ENCODE measurements at places on chromosomes 11 and 22. TPM values are rescaled to one million over a fixed set of nuclear protein-coding genes. Genes with fewer than 3 reads are reported as not detected.

DNA sequence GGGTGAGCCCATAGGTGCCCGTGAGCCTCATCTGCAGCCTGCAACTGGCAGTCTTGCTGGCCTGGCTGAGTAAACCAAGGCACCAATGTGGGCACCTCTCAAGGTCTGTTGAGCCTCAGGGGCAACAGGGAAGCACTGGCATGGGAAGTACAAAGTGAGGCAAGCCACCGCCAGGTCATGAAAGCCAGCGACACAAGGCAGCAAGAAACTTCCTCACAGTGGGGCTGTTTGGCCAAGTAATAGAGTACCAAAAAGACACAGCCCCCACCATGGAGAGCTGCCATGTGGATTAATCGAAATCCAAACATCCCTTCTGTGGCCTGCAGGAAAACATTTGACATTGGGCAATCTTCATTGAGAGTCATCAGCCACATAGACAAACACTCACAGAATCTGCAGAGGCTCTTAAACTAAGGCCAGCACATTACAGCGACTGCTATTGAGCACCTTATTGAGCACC is 43.6 kb upstream of the FIBIN start:
- DNase-seq: peak; percentile 57

- no peak for DNase-seq
Measured at GRCh38 chr11:14052198-14052597, 89.7 kb downstream of the SPON1 start.

DNA sequence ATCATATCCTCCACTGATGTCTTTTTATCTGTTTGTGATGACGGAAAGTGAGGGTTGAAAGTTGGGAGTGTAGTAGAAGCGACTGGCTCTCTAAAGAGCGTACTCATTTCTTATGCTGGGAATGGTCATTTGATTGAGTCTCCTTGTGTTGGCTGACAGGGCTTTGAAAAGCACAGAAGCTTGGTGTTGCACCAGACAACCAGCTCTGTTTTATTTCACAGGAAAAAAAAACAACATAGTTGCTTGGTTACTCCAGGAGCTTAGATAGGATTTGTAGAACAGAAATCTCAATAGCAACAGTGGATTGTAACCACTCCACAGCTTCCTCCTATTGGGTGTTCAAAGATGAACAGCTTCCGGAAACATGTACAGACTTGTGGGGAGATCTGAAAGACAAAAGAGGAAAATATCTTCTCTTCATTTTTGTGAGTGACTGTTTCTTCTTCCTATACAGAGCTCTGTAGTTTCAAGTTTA is 2.7 kb downstream of the RBM14 start:
- DNase-seq: no peak

DNA sequence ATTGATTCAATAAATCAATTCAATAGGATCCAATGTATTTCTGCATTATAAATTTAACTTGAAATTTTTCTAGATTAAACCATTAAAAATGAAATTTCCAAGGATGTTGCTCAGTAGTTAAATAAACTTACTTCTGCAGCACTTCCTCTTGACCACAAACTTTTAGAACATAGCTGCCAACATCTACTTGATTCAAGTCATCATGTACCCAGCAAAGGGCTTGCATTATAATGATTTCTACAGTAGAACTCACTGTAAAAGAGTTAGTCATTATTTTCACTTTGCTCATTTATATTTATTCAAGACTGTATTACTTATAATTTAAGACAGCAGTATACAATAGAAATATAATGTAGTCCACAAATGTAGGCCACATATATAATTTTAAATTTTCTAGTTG is 59.2 kb downstream of the PIK3C2A start:
- no peak for DNase-seq

- no peak for DNase-seq
Measured at GRCh38 chr11:118652681-118653181, 26.7 kb downstream of the TREH start.

DNA sequence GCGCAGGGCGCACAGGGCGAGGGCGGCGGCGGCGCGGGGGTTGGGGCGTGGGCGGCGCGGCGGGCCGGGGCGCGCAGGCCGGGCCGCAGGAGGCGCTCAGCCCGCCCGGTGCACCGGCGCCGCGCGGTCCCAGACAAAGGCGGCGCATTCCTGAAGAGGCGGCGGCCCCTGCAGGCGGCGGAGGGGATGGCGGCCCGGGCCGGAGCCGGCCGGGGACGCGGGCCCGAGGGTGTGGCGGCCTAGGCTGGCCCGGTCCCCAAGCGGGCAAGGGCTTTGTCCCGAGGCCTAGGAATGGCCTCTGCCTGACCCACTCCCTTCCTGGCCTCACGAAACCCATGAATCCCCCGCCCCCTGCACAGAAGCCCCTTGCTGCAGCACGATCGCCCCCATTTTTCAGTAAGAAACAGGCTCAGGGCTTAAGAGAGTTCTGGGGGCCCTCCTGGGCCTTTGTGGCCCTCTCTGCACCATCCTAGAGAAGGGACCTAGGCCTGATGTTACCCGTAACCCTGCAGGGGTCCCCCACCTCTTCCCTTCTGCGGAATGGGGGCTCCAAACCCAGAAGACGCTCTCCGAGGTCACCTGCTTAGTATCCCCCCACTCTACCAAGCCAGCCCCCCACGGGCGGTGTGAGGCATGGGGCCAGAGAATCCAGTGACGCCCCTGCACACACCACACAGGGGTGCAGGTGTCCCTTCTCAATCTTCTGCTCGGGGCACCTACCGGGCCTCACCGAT is at the start of gene RTN4R:
Gene RTN4R, minus strand, starts transcription at position 40 of the 734 bp plus-strand sequence. CDS start 226 bp downstream, outside the sequence.
- DNase-seq: peak; percentile 85

- peak; percentile 56 for DNase-seq
Measured at GRCh38 chr22:49014227-49015201, 813.2 kb downstream of the BRD1 start.

DNA sequence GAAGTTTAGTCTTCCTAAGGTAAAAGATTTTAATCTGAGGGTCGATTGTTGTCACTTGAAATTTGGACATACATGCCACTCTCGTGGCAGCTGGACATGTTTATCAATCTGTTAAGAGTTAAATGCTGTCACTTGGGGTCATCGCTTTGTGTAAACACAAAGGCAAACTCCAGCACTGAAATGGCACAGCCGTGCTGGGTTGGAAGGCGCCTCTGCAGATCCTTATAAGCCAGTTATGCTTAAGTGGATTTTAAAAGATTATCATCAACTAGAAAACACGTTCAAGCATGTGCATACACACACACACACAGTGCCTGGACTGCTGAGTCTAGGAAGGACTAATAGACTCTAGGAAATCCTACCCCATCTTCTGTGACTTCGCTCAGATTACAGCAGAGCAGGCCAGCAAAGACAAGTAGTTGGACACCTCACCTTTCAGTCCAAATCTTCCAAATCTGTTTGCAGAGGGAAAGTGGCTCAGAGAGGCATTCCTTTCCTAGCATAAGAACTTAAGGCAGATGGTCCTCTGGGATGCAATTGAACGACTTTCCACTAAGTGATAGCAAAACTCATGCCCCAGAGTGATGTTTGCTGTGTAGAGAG is 83.7 kb downstream of the CACNG2 start:
- DNase-seq: no peak

Gene MRGPRE
- not detected for total RNA-seq

Gene NECTIN1
- total RNA-seq: 10.4 TPM

GRCh38 chr22:45769569-45770210 is 98.1 kb downstream of the ATXN10 start:
- no peak for DNase-seq

Gene OR52M1
- not detected for total RNA-seq

GRCh38 chr11:33980897-33981296 is 70.6 kb upstream of the CAPRIN1 start:
- no peak for DNase-seq

- peak; percentile 92 for DNase-seq
Measured at GRCh38 chr11:14907411-14908213, 15.6 kb upstream of the CYP2R1 start.

GRCh38 chr11:66912911-66913310 is 45.3 kb downstream of the PC start:
- DNase-seq: no peak

Gene FOLR2
- 22.8 TPM for total RNA-seq

DNA sequence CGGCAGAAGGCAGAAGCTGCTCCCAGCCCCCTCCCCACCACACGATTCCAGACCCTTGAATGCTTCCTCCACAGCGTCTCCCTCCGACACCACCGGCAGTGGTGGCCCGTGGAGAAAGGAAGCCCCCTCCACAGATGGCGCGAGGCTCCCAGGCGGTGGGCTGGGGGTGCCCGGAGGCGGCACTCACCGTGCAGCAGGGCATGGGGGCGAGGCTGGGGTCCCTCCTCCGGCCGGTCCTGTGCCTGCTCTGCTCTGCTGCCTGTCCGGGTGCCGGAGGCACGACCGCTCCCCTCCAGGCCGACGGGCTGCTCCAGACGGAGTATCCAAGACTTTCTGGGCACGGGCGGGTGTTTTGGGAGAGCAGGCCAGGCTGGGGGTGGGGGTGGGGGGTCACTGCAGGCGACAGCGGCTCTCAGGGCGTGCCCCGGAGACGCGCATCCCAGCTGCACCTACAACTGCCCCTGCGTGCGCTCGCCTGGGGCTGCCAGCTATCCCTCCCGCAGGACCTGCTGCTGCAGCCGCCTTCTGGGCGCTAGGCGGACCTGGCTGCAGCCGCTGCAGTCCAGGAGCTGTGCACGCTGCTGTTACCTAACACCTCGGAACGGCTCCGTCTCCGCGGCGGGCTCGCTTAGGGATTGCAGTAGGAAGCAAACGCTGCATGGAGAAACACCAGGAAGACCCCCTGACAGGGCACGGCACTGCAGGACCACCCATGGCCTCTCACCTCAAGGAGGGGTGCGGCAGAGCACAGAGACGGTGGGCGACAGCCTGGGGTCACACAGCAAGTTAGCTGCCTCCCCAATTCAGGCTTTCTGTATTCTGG is 15.2 kb downstream of the MRGPRG start:
- peak; percentile 60 for DNase-seq

Gene ZBTB16
- 221 TPM for total RNA-seq

GRCh38 chr11:113261709-113262475 is 52.5 kb upstream of the TTC12 start:
- DNase-seq: no peak

Gene MIAT
- total RNA-seq: 6.1 TPM

GRCh38 chr22:40123387-40123786 is 54.3 kb upstream of the TNRC6B start:
- no peak for DNase-seq

GRCh38 chr11:133560472-133560855 is 28.2 kb upstream of the OPCML start:
- DNase-seq: no peak

GRCh38 chr11:56543739-56544138 is 682 bp upstream of the OR5M11 start:
- no peak for DNase-seq

DNA sequence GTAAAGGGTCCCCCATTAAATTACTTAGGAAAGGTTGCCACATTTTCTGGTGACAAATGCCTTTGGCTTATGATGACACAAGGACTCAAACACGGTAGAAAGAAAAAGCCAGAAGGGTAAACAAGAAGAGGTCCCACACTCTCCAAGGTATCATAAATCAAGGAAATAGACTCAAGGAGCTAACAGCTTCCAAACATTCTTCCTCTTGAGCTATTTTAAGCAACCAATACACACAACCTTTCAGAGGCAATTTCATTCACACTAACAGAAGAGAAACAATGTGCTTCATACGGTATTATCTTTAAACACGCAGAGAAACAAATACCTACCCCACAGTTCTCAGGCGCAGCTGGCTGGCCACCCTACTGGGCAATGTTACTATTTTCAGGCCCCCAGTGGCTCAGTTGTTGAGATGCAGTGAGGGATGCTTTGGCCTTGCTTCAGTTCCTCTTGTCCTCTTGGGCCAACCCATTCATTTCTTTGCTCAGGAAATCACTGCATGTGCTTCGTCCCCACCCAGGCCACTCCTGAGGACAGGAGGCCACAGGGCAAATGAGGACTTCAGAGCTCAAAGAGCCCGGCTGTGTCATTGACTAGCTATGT is 15.8 kb downstream of the ABTB2 start:
- no peak for DNase-seq

Gene ADM2
- 2.6 TPM for total RNA-seq

- DNase-seq: peak; percentile 62
Measured at GRCh38 chr11:120517390-120517761, 5.8 kb downstream of the GRIK4 start.

Gene OR2AT4
- not detected for total RNA-seq

GRCh38 chr11:86876716-86877234 is 76.4 kb downstream of the PRSS23 start:
- no peak for DNase-seq

Gene OR4D5
- total RNA-seq: not detected

Gene OR52I1
- total RNA-seq: not detected

Gene GLYAT
- not detected for total RNA-seq

DNA sequence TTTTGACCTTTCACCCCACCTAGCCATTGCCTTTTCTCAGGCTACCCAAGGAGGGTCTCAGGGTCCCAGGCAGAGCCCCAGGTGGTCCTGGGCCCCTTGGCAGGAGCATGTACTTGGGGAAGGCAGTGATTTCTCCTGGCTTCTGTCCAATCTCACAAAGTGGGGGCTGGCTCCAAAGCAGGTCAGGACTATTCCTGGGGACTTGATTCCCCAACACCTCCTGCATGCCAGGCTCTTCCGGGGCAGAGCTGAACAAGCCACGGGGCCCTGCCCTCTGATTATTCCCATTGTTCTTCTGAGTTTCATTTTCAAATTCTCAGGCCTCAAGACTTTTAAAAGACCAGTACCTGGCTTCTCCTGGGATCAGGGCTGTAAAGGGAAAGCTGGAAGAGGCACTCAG is 1.5 kb upstream of the TCF20 start:
- DNase-seq: no peak

Gene SHANK2
- 62.5 TPM for total RNA-seq

Gene B4GALNT4
- total RNA-seq: 1.9 TPM

Gene CARD16
- 74.0 TPM for total RNA-seq

DNA sequence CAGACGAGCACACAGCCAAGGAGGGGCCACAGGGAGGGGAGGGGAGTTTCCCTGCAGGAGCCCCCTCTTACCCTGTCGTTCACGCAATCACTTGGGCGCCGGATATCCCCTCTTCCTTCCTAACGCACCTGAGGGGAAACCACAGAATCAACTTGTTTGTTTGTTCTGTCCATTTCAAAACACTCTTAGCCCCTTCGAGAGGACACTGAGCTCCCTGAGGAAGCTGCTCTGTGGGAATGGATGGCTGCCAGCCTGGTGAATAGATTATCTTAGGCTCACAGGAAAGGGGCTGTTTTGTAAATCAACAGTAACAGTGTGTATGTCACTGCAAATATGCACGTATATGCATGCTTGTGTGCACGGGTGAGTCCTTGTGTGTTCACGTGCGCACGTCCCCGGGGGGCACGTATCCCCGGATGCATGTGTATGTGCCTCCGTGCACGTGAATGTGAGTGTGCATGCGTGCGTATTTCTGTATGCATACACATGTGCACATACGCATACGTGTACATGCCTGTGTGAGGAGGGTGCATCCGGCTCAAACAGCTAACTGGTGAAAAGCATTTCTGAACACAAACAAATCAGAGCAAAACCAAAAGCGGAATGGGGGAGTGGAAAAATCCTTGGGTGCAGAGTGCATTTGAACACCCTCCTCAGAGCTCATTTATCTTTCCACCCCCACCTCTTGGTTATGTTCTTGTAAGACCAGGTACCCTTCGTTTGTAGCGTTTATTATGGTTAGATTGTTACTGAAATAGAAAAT is 7.2 kb downstream of the ARSA start:
- DNase-seq: peak; percentile 48

GRCh38 chr11:110121204-110121603 is 28.0 kb downstream of the ZC3H12C start:
- DNase-seq: no peak

Measured in upper lobe of right lung (tissue), 1 donor.